ENCODE measurements at places on chromosomes 13 and 19.

DNA sequence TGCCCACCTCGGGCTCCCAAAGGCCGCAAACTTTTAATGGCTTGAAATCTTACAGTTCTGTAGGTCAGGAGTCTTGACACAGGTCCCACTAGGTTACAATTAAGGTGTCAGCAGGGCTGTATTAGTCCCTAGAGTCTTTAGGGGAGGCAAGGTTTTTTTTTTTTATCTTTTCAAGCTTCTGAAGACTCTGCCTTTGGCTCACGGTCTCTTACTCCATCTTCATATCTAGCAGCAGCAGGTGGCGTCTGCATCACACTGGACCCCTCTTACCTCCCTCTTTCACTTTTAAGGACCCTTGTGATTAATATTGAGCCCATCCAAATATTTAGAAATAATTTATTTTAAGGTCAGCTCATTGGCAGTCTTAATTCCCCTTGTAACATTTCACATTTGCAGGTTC lies 11.6 kb downstream of the MIR17HG start:
- peaks cover 3% of the 10 kb centered on the region for H3K4me1 ChIP-seq
- H3K4me3 ChIP-seq, result no peak overlapping the region
- no peak overlapping the region for H3K27ac ChIP-seq
- no peaks in the 10 kb centered on the region for H3K27me3 ChIP-seq
- H3K36me3 ChIP-seq, result no peaks in the 10 kb centered on the region

DNA sequence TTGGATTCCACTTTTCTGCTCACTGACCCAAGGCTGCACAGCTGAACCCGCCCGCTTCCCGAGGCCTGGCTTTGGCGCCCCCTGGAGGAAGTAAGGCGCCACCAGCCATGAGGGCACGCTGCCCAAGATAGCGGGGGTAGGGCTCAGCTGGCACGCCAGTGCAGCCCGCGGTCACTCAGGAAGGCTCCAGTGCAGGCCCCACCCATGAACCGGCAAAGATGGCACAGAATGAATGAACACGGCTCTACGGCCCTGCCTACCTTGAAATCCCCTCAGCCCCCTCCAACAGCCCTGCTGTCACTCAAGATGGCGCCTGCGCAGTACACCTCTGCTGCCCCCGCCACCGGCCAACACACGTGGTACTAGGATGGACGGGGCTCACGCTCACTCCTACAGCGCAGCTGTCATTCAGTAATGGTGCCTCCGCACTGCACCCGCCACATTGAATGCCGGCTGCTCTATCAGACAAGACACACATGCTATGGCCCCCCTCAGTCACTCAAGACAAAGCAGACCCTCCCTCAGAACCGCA lies 3.0 kb downstream of the PEG3 start:
- no peaks in the 10 kb centered on the region for H3K36me3 ChIP-seq
- no peaks in the 10 kb centered on the region for H3K27me3 ChIP-seq
- H3K4me3 ChIP-seq, result no peak overlapping the region
- no peak overlapping the region for H3K27ac ChIP-seq
- DNase-seq, result no peak

DNA sequence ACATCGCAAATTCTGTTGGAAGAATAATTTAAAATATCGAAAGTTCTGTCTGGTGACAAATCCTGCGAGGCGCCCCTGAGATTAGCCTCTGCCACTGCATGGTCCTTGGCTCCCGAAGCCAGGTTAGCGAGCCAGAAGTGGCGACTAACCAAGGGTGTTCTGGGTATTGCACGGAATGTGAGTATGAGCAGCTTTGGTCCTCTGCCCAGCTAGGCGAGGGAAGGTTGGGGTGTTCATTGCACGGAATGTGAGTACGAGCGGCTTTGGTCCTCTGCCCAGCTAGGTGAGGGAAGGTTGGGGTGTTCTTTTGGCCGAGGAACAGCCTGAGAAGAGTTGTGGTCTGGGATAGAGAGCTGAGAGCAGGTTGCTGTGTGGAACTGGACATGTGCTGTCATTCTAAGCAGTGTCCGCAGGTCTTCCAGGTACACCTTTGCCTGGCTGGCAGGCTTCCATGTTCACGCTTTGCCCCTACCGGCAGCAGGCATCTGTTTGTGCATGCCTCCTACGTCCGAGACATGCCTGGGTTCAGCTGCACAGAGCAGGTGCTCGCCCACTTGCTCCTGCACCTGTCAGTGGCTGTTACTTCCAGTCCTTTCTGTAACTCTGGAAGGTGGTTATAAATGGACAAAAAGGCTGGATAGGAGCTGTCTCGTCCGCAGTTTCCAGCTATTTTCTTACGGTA lies 18.3 kb upstream of the TEX29 start:
- DNase-seq, result no peak
- H3K27ac ChIP-seq, result no peak overlapping the region
- H3K4me1 ChIP-seq, result no peaks in the 10 kb centered on the region
- no peaks in the 10 kb centered on the region for H3K27me3 ChIP-seq
- H3K36me3 ChIP-seq, result peaks cover 64% of the 10 kb centered on the region
- H3K4me3 ChIP-seq, result no peak overlapping the region

DNA sequence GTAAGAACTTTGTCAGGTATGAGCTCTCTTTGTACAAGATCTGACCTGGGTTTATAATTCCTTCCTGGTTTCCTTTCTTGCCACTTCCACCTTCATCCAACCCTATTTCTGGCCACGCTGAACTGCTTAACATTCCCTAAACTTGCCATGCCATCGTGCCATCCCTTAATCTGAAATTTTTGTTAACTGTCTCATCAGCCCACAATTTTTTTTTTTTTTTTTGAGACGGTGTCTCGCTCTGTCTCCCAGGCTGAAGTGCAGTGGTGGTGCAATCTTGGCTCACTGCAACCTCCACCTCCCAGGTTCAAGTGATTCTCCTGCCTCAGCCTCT lies 144.6 kb downstream of the GGACT start:
- no peak overlapping the region for H3K4me3 ChIP-seq
- no peaks in the 10 kb centered on the region for H3K27me3 ChIP-seq
- H3K27ac ChIP-seq, result no peak overlapping the region
- no peak for DNase-seq

GRCh38 chr19:3517638-3518037 lies 11.5 kb downstream of the FZR1 start:
- no peak for DNase-seq
- H3K4me1 ChIP-seq, result peaks cover 46% of the 10 kb centered on the region
- no peak overlapping the region for H3K27ac ChIP-seq
- H3K4me3 ChIP-seq, result no peak overlapping the region
- H3K36me3 ChIP-seq, result peaks cover 25% of the 10 kb centered on the region

DNA sequence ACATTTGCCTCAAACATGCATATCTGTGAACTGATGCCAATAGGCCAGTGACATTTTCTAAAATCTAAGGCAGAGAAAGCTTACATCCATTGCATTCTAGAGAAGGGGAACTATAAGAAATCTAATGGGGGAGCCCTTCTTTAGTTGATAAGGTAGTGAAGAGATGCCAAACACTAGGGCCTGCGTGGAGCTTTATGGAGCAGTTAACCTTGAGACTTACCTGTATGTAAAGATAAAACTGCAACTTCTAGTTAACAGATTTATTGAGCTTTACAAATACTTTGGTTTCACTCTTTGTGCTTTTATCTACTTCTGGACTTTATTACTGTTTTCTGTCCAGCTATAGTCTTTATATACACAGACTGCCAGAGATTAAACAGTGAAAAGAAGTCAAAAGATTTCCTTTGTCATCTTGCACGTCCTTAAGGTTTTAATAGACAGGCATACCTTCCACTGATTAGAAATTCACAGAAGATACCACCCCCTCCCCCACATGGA lies 457.6 kb downstream of the KLF12 start:
- H3K36me3 ChIP-seq, result no peaks in the 10 kb centered on the region
- H3K27ac ChIP-seq, result no peak overlapping the region
- no peak overlapping the region for H3K4me3 ChIP-seq
- DNase-seq, result no peak
- H3K27me3 ChIP-seq, result no peaks in the 10 kb centered on the region
- H3K4me1 ChIP-seq, result no peaks in the 10 kb centered on the region

DNA sequence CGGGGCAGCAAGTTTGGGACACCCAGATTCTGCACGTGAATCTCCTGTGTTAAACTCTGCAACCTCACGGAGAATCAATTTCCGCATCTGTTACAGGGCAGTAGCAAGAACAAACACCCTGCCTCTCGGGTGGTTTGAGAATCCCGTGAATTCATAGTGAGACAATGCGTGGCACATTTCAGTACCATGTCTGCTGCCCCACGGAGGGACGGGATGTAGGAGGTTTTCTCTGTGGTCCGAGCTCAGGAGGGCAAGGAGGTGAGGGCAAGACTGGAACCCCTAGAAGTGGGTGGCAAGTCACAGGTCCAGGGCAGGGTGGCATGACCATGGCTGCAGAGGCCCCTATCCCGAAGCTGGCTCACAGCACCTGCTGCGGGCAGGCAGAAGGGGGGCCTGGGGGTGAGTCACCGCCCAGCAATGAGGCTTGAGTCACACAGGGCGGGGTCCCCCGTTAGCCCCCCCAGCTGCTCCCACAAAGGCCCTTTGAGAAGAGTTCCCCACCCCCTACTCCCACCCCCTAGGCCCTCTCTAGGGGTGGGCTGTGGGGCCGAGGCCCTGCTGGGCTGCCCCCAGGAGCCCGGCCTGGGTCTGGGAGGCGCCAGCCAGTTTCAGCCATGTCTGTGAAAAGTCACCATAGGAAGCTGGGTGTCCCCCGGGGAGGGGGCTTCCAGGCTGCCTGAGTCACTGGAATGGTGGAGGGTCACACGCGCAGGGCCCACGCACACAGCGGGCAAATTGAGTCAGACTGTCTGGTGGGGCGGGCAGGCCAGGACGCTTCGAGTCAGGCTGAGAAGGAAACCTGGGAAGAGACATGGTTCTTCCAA lies 25.8 kb upstream of the NANOS3 start:
- no peaks in the 10 kb centered on the region for H3K27me3 ChIP-seq
- no peak for DNase-seq
- H3K27ac ChIP-seq, result peak overlapping the region; percentile 97
- peaks cover 51% of the 10 kb centered on the region for H3K4me1 ChIP-seq

- H3K27ac ChIP-seq, result peak overlapping the region; percentile 34
- H3K36me3 ChIP-seq, result no peaks in the 10 kb centered on the region
- no peak for DNase-seq
- no peaks in the 10 kb centered on the region for H3K27me3 ChIP-seq
- no peak overlapping the region for H3K4me3 ChIP-seq
Measured at GRCh38 chr13:48188131-48188530, 44.9 kb upstream of the ITM2B start.

DNA sequence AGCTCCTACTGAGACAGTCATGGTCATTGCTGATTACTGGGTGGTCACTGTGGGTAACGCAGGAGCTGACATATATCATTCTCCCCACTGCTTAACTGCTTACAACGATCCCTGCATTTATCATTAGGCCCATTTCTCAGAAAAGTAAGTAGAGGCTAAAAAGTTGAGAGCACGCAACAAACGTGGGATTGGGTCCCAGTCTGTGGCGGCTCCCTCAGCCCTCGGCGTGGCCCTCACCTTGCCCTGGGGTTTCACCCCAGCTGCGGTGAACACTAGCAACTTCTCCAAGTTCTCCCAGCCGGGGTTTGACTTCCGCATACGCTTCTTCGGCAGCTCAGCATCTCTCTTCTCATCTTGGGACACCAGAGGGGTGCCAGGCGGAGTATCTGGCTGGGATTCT lies 2.5 kb downstream of the PNKP start:
- peaks cover 11% of the 10 kb centered on the region for H3K36me3 ChIP-seq
- no peaks in the 10 kb centered on the region for H3K27me3 ChIP-seq
- H3K27ac ChIP-seq, result no peak overlapping the region
- no peak for DNase-seq
- H3K4me3 ChIP-seq, result no peak overlapping the region
- peaks cover 53% of the 10 kb centered on the region for H3K4me1 ChIP-seq

- no peaks in the 10 kb centered on the region for H3K27me3 ChIP-seq
- H3K4me1 ChIP-seq, result no peaks in the 10 kb centered on the region
- no peak overlapping the region for H3K27ac ChIP-seq
- no peaks in the 10 kb centered on the region for H3K36me3 ChIP-seq
Measured at GRCh38 chr13:22700246-22700887, 480.4 kb upstream of the SGCG start.

- H3K4me3 ChIP-seq, result no peak overlapping the region
- peaks cover 14% of the 10 kb centered on the region for H3K4me1 ChIP-seq
- no peak overlapping the region for H3K27ac ChIP-seq
- DNase-seq, result no peak
Measured at GRCh38 chr19:8462571-8462970, 17.8 kb downstream of the HNRNPM start.

DNA sequence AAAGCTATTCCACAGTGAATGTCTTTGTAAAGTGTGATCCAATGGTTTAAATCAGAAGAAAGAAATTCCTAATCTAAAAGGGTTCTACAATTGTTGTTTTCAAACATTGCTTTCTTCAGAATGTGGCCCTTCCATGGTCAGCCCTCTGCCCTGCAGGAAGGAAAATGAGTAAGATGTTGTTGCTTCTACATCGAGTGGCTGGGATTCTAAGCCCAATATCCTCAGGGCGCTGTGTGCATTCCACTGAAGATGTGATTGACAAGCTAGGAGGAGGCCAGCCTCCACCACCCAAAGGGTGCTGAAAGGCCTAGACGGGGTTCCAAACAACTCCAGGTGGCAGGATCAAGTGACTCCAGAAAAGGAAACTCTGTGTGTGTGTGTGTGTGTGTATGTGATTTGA lies 316.9 kb upstream of the TSHZ3 start:
- DNase-seq, result no peak
- no peaks in the 10 kb centered on the region for H3K36me3 ChIP-seq
- no peak overlapping the region for H3K27ac ChIP-seq
- H3K27me3 ChIP-seq, result peaks cover 6% of the 10 kb centered on the region
- no peak overlapping the region for H3K4me3 ChIP-seq
- no peaks in the 10 kb centered on the region for H3K4me1 ChIP-seq

GRCh38 chr19:29798774-29799497 lies 12.9 kb upstream of the CCNE1 start:
- no peaks in the 10 kb centered on the region for H3K4me1 ChIP-seq
- H3K27me3 ChIP-seq, result no peaks in the 10 kb centered on the region
- H3K27ac ChIP-seq, result no peak overlapping the region
- no peaks in the 10 kb centered on the region for H3K36me3 ChIP-seq
- no peak for DNase-seq
- H3K4me3 ChIP-seq, result no peak overlapping the region

DNA sequence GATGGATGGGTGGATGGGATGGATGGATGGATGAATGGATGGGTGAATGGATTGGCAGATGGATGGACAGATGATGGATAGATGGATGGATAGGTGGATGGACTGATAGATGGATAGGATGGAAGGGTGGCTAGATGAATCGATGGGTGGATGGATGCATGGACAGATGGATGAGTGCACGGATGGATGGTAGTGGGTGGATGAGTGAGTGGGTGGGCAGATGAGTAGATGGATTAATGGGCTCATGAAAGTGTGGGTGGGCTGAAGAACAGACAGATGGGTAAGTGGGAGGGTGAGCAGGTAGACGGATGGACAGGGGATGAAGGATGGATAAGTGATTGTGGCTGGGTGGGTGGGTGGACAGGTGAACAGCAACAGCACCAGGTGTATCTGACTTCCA lies 5.7 kb downstream of the SEMA6B start:
- peaks cover 4% of the 10 kb centered on the region for H3K4me1 ChIP-seq
- H3K4me3 ChIP-seq, result no peak overlapping the region
- H3K27me3 ChIP-seq, result no peaks in the 10 kb centered on the region
- no peaks in the 10 kb centered on the region for H3K36me3 ChIP-seq
- DNase-seq, result no peak
- H3K27ac ChIP-seq, result no peak overlapping the region

Data from T-cell (primary cell).